ENCODE measurements at places on chromosomes 11 and 22.

GRCh38 chr11:57904376-57904775 lies 119.3 kb upstream of the OR9Q1 start:
- DNase-seq, result no peak

GRCh38 chr11:100942016-100942415 lies 187.6 kb downstream of the PGR start:
- DNase-seq, result no peak

DNA sequence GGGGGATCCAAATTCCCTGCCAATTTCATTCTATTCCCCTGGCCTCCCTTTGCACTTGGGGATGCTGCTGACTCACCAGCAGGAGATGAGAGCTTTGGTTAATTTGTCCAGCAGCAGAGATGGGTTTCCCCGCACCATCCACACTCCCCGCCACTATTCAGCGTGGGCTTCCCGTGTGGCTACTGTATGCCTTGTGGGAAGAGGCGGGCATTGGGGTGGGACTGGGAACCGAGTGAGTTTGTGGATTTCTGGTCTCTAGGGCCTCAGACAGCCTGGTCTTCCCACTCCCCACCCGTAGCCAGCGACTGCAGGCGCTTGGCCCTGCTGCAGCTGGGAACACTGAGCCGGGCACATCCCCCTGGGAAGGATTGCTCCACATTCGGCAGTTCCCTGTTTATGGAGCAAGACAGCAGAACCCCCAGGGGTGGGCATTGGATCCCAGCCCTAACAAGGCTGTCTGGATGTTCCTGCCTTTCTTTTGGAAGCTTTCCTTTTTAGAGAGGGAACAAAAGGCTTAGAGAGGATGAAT lies 23.4 kb downstream of the KIAA1671 start:
- no peak for DNase-seq

GRCh38 chr11:86140334-86140990 lies 71.6 kb upstream of the PICALM start:
- no peak for DNase-seq

DNA sequence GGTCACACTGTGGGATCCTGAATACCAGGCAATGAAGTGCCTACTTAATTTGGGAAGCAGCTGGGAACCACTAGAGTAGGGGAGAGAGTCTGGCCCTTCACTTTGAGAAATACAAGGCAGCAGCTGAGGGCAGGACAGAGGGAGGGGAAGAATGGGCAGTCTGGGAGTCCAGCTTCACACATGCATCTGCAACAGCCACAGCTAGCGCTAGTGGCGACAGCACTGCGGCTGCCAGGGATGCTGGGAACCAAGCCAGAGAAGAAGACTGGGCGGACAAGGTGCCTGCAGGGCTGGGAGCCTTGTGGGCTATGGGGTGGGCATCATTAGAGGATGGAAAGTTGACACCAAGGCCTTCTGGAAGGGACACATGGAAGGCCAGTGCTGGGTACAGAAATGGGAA lies 15.8 kb downstream of the SCUBE2 start:
- no peak for DNase-seq

DNA sequence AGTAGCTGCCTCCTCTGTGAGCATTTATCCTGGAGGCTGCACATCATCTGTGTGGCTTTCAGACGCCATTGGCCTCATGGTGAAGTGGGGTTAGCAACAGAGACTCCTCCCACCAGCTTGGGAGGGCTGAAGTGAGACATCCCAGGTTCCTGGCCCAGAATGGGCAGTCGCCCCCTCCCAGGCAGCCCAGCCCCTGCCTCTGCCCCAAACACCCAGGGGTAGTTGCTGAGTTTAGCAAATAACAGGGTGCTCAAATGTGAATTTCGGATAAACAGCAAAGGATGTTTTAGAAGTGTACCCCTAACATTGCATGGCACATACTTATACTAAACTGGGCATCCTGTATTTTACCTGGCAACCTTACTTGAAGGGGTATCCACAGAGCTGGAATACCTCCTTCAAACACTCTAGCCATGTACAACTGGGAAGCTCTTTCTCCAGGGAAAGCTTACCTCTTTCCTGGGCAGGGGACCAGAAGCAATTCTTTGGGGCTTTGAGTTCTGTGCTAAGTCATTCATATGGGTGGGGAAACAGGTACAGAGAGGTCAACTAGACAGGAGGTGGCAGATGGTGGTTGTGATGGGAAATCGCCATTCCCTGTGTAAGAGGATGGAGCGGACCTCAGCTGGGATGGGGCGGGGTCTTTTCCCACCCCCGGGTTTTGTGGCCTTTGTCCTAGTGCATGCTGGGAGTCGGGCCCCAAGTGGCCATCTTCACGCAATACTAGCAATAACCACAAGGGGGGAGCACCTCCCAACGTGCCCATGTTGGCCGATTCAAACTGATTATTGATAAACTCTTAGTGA lies 19.3 kb downstream of the MTFP1 start:
- no peak for DNase-seq

DNA sequence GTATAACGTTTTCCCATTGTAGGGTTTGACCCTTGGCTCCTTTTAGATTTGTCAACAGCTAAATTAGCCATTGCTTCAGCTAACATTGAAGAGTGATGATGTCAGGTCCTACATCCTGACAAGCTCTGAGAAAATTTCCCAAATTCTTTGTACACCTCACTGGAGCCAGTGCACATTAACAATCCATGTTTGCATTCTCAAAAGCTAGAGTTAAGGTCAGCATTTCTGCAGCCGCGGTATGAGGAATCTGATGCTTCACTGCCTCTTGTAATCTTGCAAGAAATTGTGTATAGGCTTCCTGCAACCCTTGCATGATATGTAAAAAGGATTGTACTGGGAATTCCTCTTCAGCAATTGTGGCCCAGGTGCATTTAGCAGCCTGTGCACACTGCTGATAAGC lies 33.1 kb upstream of the NCAM1 start:
- no peak for DNase-seq

GRCh38 chr11:58688789-58689503 lies 42.8 kb downstream of the GLYAT start:
- DNase-seq, result no peak

DNA sequence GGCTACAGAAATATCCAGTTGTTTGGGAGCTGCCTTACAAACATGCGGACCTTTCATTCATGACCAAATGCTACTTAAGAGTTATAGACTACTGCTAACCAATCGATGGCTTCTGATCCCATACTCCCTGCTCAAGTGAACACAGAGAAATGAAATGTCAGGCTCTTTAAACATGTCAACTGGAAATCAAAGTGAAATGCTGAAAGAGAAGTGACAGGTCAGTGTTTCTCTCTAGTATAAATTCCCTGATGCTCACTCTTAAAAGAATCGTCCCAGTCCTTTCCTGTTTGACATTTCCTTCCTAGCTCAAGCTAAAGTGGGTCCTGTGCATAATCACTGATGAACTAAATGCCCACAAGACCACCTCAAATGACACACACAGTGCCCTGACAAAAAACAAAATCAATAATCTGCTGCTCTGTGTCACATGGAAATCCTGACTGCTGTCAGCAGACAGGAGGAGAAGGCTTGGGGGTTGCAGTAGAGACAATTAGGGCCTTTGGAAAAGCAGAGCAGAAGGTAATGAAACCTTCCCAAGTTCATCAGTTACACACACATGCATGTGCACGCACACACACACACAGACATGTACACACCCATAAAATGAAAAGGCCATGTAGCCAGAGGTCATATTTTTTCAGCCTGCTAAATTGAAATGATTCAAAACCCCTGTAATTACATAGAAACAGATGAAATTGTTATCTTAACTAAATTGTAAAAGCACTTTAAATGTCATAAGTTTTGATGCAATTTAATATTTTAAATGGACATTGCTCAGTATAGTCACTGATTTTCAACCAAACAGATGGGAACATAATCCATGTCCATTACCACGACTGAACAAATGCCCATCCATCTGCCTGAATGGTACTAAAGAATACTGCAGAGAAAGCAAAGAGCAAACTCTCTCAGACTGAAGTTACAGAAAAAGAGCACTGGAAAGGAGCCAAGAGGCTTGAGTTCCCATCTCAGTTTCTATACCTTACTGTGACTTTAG lies 330.7 kb downstream of the TTC28 start:
- no peak for DNase-seq
